Esophagus squamous epithelium (tissue), 5 donors: ENCODE measurements at places on chromosomes 1 and 21.

DNA sequence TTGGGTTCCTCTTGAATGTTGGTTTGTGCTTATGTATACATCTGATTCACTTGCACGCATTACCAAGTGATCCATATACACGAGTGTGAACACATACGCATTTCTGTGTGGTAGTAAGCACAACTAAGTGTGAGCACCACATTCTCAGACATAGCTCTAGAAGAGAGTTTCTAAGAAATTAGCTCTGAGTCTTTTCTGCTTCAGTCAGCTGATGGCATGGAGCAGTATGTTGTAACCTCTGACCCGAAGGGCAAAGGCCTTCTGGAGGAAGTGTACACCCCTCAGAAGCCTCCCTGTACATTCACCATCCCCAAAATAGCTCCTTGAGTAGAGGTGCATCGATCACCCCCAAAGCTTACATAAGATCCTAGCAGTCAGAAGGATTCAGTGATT lies 183.7 kb downstream of the KIF26B start:
- no peak for DNase-seq

DNA sequence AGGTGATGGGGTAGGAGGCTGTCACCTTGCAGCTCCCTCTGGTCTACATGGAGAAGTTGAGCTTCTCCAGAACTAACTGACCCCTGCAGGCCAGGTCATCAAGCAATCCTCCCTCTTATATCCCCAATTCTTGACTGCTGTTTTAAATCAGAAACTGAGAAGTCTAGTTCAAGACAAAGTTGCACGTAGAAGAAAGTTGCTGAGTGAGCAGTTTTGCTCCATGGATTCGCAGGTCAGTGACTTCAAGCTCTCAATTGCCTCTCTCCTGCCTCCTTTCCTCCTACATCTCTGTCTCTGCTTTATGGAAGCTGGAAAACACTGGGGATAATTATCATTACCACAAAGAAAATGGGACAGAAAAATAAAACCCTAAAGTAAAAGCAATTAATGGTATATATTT lies 32.8 kb upstream of the GBP5 start:
- no peak for DNase-seq

GRCh38 chr1:9589144-9589718 lies 520 bp downstream of the TMEM201 start:
- no peak for DNase-seq

GRCh38 chr1:67632356-67632755 lies 52.6 kb upstream of the GADD45A start:
- no peak for DNase-seq

DNA sequence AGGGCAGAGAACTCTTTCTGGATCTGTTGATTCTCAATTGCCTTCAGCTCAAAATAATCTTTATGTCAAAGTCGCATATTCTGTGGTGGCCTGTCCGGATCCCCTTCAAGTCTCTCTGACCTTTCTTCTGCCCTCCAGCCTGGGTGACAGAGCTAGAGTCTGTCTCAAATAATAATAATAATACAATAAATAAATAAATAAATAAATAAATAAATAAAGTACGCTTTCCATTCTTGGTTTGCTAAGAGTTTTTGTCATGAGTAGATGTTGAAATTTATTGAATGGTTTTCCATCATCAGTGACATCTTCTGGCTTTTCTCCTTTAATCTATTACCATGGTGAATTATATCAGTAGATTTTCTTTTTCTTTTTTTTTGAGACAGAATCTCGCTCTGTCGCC lies 30.7 kb downstream of the ERRFI1 start:
- no peak for DNase-seq

- no peak for DNase-seq
These were observed 8.8 kb upstream of the PHC2 start for GRCh38 chr1:33439662-33440061.

- no peak for DNase-seq
These were observed 132.5 kb downstream of the PLXNA2 start for GRCh38 chr1:208111646-208112190.

DNA sequence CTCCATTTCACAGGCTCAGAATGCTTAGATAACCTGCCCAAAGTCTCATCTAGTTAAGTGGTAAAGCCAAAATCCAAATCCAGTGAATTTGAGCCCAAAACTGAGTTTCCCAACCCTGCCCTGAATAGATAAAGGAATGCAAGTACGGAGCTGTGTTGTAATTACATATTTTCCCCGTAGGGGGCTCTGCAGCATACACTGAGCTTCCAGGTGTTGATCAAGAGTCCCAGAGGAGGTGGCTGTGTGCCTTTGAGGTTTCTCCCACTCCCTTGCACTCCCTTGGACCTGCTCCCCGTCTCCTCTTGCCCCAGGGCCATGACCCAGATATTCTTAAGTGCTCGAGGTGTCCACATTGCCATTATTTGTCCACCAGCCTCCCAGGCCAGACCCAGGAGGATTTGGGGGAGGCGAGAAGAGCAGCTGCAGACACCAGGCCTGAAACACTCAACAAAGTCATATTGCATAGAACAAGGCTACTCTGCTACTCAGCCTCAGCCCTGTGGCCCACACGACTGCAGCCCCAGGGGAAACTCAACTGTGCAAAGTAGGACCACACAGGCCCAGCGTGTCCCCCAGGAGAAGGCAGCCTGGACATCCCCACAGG lies 18.4 kb upstream of the LY9 start:
- DNase-seq, result no peak

DNA sequence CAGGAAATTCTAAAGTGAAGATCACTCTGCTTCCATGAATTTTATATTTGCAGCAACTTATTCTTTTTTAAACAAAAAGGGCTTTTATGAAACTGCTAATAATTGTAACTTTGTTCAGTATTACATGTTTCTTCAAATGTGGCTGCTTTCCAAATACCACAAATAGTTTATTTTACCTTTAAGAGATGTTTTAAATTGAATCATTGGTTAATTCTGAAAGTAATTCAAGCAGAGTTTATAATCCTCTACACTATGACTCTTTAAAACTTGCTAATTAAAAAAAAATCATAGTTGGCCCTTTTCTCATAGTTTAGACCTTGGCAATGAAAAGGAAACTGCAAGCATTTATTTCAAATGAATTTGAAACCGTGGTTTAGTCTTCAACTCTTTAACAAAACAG lies 59.6 kb downstream of the SDCCAG8 start:
- no peak for DNase-seq

DNA sequence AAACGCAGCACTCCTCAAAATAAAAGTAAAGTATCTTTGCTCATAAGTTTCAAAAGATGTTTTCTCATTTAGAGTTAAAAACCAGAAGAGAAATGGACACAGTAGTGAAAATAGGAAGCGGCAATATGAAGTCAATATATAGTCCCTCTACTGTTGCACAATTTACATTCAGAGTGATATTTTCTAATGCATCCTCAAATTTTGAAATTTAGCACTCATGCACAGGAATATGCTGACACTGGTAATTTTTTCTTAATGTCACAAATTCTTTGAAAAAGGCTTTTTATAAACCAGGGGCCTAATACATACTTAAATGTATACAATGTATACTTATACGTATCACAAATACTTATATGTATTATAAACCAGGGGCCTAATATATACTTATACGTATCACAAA lies 19.5 kb downstream of the ST7L start:
- no peak for DNase-seq

DNA sequence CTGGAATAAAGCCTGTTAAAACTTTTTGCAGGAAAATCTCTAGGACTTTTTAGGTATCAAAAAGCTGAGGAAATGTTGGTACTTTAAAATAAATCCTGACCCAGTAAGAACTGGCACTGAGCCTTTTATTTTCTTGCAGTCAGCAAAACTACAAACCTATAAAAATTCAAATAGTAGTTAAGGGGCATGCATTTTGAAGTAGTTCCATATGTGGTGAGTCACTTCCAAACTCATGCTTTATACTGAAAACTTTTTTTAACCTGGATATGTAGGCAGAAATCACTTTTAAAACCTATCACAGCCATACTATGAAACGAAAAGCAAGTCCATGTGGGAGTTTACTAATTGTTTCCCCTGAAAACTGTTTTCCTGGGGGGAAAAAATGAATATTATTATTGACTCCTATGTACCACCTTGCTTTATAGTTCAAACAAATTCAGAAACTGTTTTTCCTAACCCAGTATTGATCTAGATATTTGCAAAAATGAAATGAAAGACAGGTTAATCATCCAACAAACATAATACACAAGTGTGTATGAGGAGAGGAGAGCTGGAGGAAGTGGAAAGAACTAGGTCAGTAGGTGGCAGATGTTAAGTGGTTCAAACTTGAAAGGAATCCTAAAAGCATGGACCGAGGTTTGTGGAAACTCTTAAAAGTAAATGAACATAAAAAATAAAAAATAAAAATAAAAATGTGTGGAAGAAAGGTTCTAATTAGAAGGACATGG lies 30.5 kb downstream of the NRIP1 start:
- no peak for DNase-seq

DNA sequence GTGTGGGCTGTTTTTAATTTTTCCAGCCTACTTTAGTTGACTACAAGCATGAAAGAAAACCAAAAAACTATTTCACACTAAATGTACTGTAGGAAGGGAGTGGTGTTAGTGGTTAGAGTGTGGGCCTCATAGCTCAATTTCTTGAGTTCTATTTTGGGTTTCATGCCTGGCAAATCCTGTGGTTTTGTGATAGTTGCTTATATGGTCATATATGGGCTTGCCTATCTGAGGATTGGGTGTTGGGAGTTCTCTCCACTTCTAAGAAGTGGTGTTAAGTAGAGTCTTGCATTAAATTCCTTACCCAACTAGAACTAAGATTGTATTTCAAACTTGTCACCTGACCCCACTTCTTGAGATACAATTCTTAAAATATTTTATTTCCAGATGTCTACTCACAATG lies 37.8 kb upstream of the COL11A1 start:
- DNase-seq, result no peak

DNA sequence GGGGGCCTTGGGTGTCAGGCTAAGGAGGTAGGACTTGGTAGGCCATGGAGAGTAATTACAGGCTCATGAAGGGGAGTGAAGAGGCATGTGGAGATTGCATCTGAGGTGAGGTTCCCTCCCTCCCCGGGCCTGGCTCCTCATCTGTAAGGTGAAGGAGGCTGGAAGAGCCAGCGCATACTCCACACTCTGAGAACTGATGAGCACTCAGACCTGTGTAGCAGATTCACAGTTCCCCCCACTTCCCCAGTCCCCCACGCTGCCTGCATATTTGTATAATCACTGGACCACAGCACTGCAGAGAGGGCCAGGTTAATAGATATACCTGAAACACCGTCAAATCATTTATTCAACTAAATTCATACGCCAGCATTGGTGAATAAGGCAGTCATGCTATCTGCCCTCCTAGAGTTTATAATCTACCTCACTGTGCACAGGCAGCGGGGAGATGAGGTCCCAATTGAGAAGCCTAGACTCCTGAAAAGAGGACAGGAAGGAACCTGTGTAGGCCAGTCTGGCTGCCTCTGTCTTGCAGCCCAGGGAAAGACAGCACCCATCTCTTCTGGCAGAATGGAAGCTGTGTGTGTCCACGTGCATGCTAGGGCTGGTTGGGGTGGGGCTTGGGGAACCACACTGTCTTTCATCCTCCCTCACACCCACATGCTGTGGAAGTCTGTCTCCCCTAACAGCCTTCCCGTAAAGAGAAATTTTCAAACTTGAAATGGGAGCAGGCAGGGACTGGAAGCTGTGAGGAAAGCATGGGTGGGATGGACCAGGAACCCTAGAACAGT lies 110.6 kb upstream of the ATP1A1 start:
- no peak for DNase-seq

DNA sequence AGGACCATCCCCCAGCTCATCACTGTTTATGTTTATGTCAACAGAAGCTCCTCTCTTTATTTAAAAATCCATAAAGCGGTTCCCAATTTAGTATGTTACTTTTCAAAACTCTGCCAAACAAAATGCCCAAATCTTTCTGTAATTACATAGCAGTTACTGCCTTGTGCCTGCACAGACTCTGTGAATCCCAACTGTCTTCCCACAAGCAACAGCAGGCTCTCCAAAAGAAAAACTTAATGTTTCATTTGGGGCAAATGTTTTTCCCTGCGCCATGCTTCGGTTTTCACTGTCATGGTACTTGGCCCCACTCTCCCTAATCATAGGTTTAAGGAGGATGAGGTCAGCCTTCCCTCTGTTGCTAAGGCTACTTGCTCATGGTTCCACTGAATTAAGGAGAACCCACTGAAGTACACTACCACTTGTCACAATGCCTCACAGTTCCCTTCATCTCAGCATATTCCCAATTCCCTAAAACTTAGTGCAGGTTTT lies 4.6 kb downstream of the COLGALT2 start:
- DNase-seq, result no peak

GRCh38 chr21:38619992-38620479 lies 121.8 kb upstream of the ERG start:
- no peak for DNase-seq

DNA sequence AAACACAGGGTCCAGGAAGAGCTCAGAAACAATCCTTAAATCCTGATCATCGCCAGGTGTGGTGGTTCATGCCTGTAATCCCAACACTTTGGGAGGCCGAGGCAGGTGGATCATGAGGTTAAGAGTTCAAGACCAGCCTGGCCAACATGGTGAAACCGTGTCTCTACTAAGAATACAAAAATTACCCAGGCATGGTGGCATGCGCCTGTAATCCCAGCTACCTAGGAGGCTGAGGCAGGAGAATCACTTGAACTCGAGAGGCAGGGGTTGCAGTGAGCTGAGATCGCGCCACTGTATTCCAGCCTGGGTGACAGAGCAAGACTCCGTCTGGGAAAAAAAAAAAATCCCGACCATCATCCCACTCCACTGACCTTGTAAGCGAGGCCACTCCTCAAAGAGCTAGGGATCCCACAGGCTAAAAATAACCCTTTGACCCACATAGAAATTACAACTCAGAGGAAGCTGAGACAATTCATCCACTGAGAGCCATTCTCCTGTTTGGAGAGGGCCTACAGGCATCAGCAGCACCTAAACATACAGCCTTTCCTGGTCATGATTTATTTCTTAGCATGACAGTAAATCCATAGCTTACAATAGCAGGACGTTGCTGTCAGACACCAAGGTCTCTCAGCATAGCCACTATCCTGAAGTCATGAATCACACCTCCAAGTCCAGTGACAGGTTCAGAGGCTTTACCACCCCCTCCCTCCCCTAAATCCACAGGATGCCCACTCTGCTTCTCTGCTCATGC lies 66.7 kb downstream of the TGFBR3 start:
- DNase-seq, result no peak

DNA sequence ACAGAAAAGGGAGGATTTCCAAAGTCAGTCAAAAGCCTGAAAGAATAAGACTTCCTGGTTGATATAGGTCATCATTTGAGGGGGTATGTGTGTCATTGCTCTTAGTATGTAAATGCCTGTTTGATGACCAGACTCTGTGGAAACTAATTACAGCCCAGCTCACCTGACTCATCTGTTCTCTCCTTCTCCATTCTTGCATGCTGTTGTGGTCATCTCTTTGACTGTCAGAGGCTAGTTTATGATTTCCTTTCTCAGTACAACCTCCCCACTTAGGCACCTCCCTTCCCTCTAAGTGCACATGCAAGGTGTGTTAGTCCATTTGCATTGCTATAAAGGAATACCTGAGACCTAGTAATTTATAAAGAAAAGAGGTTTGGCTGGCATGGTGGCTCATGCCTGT lies 2.4 kb upstream of the C1orf116 start:
- no peak for DNase-seq
